ENCODE measurements at places on chromosomes 3 and 15. TPM values are rescaled to one million over a fixed set of nuclear protein-coding genes. Genes with fewer than 3 reads are reported as not detected.

GRCh38 chr15:67253549-67254237 lies 768 bp downstream of the AAGAB start:
- DNase-seq: no peak

- no peak for DNase-seq
These were observed 73.1 kb downstream of the FAIM start for GRCh38 chr3:138681463-138682220.

- DNase-seq: no peak
These were observed 4.3 kb downstream of the TBC1D2B start for GRCh38 chr15:78073046-78073787.

DNA sequence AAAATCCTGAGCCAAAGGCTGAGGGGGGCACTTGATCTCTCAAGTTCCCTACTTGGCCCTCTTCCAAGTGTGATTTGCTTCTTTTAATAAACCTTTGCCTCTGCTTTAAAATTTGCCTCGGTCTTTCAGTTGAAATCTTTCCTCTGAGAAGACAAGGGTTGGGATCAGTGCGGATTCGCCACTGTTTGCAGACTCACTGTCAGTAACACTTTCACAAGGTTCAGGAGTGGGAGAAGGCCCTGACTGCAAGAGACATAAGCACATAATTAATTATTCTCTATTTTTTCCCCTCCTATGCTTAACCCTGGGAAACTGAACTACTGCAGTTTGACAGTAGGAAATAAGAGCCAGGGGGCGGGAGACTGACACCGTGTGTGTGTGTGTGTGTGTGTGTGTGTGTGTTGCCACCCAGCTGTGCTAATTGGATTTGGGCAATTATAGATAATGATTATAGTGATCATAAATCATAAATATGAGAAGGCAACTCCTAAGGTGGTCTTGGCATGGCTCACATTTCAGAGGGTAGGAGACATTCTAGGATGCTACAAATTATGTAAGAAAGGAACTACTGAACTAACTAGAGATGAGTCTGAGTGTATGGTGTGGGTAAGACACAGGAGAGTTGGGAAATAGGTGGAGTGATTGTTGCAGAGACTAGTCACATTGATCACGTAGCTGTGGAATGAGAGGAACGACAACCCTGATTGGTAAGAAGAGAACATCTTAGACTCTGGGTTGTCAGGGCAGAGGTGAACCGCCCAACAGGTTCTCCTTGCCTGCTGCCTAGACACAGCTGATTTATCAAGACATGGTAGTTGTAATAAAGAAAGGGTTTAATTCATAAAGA lies 5.5 kb upstream of the ZNF662 start:
- no peak for DNase-seq

DNA sequence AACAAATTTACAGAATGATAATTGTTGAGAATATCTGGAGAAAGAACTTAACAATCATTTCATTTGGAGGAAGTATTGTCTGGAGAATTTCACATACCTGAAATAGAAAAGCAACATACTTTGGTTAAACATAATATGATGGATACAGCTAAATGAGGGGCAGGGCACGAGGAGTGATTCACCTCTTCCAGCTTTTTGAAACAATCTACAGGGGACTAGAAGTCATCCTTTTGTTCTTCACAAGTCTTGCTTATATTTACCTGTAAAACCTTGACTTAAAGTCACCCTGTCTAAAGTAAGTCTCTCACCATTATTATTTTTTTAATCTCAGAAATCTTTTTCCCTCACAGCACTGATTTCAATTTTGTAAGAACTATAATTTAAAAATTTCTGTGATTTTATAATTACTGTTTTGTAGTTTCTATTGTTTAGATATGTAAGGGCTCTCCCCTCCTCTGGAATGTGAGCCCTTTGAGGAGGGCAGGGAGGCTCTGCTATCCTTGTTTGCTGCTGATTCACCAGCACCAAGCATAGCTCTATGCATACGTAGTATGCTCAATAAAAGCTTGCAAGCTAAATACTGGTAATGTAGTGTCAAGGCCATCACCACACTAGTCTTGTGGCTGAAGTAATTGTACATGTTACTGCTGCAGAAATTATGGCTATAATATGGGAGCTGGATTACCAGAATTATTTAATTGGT lies 193.9 kb upstream of the THRB start:
- no peak for DNase-seq

DNA sequence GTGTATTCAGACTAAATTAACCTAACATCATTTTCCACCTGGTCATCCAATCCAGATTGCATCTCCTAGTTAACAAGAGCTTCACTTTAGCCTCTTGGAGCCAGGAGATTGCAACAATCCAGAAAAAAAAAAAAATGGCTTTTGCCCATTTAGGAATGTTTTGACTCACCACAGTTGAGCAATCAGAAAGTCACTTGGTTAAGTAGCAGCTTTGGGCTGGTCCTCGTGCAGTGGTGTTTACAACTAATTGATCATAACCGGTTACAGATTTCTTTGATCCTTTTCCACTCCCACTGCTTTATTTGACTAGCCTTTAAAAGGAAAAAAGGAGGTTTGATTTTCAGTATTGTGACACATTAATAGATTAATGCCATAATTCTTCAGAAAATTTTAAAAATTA lies 688.8 kb upstream of the CCDC54 start:
- no peak for DNase-seq

DNA sequence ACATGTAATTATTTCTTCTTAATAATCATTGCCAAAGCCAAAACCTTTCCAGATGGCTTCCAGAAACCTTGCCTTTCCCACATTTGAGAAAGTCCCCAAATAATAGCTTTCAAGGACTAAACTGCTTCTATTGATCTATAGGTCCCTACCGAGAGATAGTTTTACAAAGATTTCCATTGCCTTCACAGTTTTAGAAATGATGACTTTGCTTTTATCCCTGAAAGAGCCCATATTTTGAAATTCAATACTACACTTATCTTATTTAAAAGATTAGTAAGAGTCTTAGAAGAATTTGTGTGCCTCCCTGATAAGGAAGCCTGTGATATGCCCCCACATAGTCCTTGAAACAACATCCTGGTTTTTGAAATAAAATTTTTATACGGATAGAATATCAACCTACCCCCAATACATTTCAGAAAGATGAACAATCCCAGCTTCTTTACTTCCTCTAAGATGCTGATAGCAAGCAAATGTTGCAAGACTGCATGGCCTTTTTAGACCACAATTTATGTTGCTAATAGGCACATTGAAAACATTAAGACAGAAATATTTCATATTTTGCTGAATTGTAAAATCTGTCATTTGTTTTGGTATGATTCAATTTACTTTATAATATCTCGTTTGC lies 146.3 kb downstream of the TMCO5A start:
- no peak for DNase-seq

- no peak for DNase-seq
These were observed 161.9 kb downstream of the STAC start for GRCh38 chr3:36542186-36542585.

GRCh38 chr3:179082416-179082815 lies 10.8 kb upstream of the ZMAT3 start:
- DNase-seq: no peak

GRCh38 chr3:56711344-56711743 lies 28.3 kb upstream of the TASOR start:
- DNase-seq: no peak

DNA sequence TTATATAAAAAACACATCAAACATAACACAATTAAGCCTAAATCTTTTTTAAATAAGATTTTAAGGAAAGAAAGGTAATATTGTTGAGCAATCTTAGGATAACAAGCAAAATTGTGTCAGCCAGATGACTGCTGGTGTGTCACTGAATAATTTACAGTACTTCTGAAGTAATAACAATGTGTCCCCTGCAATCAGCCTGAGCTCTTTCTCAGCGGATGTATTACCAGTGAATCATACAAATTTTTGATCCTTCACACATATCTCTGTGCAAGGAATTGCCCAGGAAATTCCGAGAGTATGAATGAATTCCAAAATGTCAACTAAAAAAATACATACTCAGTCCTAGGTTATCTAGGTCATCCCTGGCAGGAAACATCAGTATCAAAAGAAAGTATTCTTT lies 76.6 kb upstream of the PTX3 start:
- no peak for DNase-seq

GRCh38 chr3:148974726-148975125 lies 16.6 kb upstream of the GYG1 start:
- DNase-seq: no peak

GRCh38 chr3:11791339-11792200 lies 55.1 kb downstream of the TAMM41 start:
- DNase-seq: no peak

DNA sequence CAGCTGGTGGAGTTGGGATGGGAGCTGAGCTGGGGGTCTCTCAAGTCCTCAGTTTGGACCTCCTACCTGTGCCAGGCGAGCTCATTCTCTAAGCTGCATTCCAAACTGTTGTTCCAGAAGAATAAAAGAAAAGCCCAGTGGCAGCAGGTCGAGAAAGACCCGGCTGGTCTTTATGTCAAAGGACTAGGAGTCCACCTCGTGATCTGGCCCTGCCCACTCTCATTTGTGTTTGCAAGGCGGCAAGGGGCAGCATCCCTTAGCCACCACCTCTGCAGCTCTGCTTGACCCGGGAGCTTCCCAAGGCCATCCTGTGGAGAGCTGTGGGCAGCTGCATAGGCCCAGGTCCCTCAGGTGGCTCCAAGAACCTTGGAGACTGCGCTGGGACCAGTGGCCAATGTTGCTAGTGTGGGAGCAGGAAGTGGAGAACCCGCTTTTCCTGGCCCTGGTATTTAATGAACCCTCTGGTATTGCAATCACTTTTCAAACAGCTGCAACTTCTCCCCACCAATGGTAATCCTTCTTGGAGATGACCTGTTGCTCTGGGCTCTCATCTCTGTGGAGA lies 30.9 kb downstream of the KY start:
- DNase-seq: no peak

- DNase-seq: no peak
These were observed 5.9 kb downstream of the ACVR2B start for GRCh38 chr3:38459499-38460048.

DNA sequence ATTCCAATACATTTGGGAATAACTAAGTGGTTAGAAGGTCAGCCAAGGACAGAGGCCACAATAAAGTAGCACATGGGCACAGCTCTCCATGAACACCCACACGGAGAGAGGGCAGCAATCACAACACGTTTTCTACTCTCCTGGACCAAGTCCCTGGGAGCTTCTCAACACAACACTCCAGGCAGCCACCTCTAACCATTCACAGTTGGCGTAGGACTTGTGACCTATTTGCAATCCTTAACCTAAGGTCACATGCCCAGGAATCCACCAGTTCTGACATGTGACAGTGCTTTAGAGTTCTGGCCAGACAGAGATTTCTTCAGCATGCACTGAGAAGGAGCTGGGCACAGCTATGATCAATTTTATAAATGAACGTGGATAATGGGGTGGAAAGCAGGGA lies 280.8 kb downstream of the SHQ1 start:
- no peak for DNase-seq

DNA sequence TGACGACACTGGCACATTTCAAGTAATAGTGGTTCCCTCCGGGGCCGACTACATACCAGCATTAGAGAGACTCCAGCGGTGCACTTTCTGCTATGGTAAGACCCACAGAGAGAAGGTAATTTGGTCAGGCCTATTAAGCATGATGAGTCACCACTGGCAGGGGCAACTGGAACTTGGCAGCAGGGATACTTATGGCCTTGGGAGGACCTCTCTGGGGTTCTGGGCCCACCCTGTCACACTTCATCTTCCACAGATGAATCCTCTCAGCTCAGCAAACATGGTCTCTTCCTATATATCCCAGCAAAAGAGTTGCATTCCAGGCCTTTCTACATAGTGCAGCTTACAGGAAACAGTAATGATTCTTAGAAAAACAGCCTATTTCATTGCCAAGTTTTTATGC lies 88.0 kb downstream of the PIK3R4 start:
- DNase-seq: no peak

DNA sequence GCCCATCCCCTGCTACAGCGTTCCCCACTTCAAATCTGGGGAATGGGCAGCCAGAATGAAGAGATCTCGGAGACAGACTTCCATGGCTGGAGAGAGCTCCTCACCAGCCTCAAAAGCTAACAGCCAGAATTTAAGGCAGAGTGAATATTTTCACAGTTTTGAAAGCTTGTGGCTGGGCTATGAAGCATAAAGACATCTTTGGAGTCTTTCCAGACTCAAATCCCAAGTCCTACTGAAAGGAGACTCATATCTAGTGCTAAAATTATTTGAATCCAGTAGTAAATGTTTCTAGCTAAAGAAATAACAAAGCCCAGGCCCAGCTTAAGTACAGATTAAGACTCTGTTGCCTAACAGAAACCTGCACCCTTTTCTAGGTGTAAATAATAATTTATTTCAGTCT lies 628.4 kb upstream of the ALCAM start:
- no peak for DNase-seq

- DNase-seq: no peak
These were observed 31.3 kb downstream of the DNASE1L3 start for GRCh38 chr3:58179235-58180098.

GRCh38 chr3:76615719-76616118 lies 424.2 kb upstream of the ROBO2 start:
- DNase-seq: no peak

GRCh38 chr3:134794950-134795745 lies at the start of gene EPHB1:
Gene EPHB1, plus strand, starts transcription at chr3:134795260.
- peak; percentile 97 for DNase-seq

DNA sequence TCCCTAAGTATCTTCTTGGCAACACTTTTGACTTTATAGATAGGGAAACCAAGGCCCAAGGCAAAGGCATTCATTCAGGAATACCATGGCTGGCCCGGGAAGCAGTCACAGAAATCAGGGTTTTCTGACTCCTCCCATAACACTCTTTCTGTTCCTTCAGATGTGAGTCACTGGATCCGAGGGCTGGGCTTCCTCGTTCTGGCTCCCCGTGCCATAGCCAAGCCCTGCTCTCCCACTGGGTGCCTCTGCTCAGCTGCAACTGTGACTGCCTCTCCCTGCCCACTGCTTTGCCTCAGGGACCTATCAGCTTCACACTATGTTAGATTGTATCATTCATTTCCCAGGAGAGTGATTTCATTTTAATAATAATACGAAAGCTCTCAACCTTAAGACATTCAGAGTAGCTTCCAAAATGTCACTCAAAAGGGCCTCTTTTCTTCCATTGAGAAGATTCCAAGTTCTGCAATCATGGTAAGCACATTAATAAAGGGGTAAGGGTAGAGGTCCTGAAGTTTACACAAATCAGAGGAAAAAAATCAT lies 50.2 kb downstream of the GABRB3 start:
- DNase-seq: no peak

GRCh38 chr3:161890147-161890625 lies 393.6 kb downstream of the OTOL1 start:
- DNase-seq: no peak

GRCh38 chr15:97992823-97993222 lies 32.3 kb downstream of the ARRDC4 start:
- DNase-seq: no peak

- DNase-seq: no peak
These were observed 180.9 kb upstream of the UBE3A start for GRCh38 chr15:25619761-25620160.

The TRIM42 gene
- total RNA-seq: not detected

The CA12 gene
- 4.9 TPM for total RNA-seq

The CD96 gene
- total RNA-seq: not detected

The LRRC34 gene
- total RNA-seq: 3.3 TPM

The SOX2 gene
- total RNA-seq: 247 TPM

The ACKR2 gene
- 0.09 TPM for total RNA-seq

The SLC27A2 gene
- 5.8 TPM for total RNA-seq

The EOMES gene
- total RNA-seq: 0.47 TPM

The PPARG gene
- total RNA-seq: 0.27 TPM

The PLA2G4F gene
- total RNA-seq: not detected

The TMEM266 gene
- 2.6 TPM for total RNA-seq

The ZBTB47 gene
- total RNA-seq: 4.0 TPM
